ENCODE measurements at places on chromosomes 12 and 14.

DNA sequence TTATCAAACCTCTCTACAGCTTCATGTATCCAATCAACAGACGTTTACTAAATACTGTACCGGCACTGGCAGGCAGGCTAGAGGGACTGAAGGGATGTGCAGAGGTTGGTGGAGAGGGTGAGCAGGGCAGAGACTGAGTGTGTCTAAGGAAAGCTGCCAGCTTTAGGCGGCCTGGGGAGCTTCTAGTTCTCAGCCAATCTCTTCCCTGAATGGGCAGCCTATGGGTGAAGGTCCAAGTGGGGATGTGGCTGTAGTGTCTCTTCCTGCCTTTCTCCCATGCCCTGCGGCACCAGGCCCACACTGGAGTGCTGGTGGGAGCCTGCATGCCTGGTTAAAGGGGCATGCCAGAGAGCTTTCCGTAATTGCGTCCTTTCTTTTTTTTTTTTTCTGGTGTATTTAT lies 239.8 kb downstream of the CACNA1C start:
- DNase-seq: no peak

- no peak for DNase-seq
These were observed 130.2 kb downstream of the SLC38A6 start for GRCh38 chr14:61111209-61111665.

- no peak for DNase-seq
These were observed 67.0 kb downstream of the PITPNM2 start for GRCh38 chr12:123083661-123084571.

DNA sequence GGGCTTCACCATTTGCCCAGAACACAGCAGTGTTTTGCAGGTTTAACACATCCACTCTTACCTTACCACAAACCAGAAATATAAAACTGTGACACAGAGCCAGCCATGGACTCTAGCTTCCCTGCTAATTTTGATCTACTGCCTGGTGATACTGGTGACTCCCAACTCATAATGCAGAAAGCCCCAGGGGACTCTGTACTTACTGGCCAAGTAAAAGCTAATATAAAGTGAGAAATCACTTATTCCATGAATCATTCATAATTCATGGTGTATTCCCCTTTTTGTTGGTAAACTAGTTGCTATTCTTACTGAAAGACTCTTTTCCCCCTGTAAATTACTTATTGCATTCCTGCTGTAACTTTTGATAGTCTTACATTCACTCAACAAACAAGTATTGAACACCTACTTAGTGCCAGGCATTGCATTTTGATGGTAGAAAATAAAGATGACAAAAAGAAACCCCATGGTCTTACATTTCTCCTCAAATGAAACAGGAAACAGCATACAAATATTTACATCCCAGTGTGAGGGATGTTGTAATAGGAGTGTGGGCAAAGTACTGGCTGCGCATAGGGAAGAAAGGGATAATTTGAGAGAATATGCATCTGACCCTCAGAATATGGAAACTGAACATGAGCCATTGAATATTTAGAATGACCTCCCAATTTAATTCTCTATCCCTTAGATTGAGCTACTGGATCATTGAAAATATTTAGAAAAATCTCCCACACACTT lies 279.6 kb downstream of the PDZRN4 start:
- no peak for DNase-seq

DNA sequence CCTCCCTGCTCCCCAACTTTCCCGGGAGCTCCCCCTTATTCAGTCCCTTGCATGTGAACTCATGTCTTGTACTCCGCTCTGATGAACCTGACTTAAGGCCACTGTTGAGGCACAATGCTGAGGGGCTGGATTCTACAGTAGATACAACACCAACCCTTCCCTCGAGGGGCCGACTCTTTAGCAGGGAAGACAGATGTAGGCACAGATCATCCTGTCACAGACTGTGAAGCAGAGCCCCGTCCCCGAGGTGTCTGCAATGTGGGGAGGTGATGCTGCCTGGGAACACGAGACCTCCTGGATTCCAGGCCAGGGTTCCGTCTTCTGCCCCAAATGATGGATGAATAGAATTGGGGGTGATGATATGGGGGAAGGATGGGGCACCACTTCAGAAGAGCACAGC lies 175.1 kb downstream of the CHST11 start:
- DNase-seq: no peak

DNA sequence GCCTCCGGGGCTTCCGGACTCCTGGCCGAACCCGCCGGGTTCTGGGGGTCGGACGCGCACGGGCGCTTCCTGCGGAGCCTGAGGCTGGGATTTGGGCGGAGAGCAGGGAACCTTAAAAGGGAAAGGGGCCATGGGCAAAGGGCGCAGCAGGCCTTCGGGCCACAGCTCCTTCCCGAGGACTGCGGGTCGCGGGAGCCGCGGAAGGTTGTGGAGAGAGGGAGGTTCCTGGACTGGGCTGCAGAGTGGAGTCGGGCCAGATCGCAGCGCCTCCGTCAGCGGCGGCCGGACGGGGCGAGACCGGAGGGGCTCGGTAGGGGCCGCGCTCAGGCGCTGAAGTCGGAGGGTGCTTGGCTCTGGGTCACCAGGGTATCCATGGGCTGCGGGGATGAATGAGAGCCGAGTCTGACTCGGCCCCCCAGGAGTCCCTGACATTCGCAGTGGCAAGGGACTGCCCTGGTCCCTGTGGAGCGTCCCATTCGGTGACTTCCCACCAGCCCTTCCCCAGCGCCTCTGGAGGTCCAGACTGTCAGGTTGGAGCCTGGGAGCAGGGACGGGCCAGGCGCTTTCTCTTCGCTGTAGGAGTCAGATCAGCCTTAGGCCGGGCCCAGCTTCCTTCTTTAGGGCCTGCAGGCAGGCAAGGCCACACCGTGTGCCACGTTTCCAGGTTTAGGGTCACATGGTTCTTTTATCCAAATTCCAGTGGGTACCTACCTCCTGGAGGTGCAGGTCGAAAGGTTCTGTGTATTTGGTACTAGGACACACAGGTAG lies 938 bp upstream of the SLC25A29 start:
- DNase-seq: no peak

DNA sequence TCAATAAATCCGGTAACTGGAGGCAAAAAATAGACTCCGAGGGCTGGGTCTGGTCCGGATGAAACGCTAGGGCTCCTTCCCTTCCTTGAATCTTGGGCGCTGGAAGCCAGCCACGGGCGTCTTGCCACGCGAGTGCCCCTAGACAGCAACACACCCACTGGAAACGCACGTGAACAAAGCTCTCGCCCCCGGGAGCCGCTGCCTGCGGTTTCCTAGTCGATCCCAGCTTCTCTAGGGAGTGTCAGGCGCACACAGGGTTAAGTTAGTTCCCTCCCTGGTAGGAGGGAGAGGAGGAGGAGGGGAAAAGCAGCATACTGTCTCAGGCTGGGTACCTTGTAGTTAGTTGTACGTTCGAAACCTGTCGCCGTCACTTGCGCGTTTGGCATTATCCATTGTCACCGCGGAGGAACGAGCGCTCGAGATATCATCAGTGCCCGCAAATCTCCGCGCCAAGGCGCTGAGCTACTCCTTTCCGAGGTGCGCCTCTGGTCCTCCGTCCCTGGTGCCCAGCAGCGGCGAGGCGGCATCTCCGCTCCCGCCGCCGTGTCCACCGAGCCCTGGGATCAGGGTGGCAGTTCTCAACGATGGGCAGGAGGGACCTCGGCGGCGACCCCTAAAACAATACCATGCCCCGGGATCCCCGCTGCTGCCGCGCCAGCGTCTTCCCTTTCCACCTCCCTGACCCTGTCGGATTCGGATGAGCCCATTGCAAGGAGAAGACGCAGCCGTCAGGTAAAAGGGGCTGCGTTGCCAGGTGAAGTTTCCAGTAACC lies at the start of gene FLRT2:
Gene FLRT2 (plus strand): TSS at position 342 of the 772 bp plus-strand sequence. CDS start 91,371 bp downstream, outside the sequence.
- no peak for DNase-seq

- no peak for DNase-seq
These were observed 1120.8 kb upstream of the TMEM132C start for GRCh38 chr12:127145929-127146789.

GRCh38 chr12:92438641-92439419 lies 264.0 kb upstream of the PLEKHG7 start:
- no peak for DNase-seq

GRCh38 chr12:52452101-52452500 lies at the start of gene KRT6B:
Gene KRT6B (minus strand): TSS chr12:52452146. CDS start chr12:52452078, 68 bp downstream.
- no peak for DNase-seq

DNA sequence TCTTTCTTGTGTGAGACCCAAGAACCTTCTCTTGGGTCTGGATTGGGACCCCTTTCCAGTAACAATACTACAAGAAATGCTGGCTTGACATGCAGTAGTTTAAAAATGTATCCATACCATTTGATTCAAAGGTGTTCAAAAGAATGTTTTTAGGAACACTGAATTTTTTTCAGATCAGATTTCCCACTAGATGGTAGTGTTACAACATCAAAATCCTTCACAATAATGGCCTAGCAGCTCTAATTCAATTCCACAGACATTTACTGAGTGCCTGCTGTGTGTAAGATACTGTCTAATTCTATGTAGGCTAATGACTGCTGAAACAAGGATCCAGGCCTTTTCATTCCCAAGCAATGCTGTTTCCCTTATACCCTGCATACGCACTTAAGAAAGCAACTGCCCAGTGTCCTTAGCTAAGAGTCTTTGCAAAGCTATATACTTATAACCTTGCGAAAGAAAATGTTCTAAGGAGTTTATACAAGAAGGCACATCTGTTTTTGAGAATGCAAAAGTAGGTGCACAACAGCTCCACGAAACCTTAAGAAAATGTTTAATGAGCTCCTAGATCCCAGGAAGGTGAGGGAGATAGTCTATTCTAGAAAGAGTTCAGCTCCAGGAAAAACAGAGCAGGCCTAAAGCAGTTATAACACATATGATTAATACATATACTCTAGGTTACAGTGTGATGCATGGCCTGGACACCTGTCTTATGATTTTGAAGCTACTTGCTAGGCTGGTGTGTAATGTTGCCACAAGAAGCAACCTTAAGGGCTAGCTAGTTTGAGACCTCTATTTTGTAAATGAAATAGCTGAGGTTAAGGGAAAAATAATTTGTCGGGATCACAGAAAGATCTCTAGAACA lies 50.9 kb upstream of the PKP2 start:
- DNase-seq: peak; percentile 35

- no peak for DNase-seq
These were observed 34.8 kb upstream of the CD9 start for GRCh38 chr12:6165395-6165794.

GRCh38 chr12:126926023-126926594 lies 1340.9 kb upstream of the TMEM132C start:
- no peak for DNase-seq

DNA sequence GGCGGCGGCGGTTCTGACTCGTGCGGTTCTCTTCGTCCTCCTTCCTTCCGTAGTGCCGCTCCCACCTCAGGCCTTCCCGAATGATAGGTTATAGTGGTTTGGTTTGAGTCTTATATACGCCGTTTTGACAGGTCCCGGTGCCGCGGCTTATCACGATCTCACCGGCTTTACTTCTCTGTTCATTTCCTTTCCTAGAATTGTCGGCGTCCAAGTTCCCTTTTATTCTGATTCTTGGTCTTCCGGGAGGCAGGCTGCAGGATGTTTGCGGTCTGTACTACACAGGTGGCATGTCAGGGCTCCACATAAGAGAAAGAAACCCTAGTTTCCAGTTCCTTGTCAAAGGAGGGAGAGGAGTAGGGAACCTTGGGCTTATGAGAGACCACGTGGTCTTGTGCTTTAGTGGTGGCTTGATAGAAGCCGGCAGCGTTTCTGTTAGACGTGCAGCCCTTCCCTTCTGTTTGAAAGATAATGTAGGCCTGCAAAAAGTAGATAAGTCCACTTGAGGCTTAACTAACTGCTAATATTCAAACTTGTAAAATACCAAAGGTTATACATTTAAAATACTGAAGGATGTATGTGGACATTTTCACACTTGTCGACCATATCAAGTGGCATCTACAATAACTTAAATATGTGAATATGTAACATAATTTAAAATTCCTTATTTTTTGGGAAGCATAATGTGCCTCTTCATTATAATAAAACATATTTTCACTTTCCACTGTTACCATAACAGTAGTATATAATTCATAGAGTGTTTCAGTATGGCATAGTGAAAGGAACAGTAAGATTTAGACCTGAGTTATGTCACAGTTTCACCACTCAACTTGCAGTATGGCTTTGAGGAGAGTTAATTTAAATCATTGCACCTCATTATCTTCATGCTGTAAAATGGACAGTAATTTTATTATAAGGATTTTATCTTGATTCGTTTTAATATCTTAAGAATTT lies 804 bp downstream of the USP15 start:
- no peak for DNase-seq

GRCh38 chr12:11673666-11674461 lies 24.4 kb downstream of the ETV6 start:
- no peak for DNase-seq

GRCh38 chr12:104365921-104366410 lies 62.4 kb downstream of the EID3 start:
- DNase-seq: no peak

DNA sequence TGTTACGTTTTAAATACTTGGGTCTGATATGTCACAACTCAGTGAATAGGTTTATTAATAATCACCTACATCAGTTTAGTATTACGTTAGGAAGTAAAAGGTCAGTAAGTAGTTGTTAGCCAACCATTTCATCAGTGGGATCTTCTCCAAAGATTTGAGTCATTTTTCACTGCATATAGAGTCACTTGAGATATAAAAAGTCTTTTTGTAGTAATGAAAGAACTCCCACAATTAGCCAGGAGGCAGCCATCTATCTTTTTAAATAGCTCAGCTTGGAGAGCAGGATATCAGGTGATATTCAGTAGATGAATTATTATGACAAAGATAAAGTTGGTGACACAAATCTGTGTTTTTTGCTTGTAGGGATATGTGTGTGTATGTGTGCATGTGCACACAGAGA lies 309.3 kb downstream of the PDZRN4 start:
- no peak for DNase-seq

- DNase-seq: no peak
These were observed 54.2 kb downstream of the MYF5 start for GRCh38 chr12:80770958-80771357.

DNA sequence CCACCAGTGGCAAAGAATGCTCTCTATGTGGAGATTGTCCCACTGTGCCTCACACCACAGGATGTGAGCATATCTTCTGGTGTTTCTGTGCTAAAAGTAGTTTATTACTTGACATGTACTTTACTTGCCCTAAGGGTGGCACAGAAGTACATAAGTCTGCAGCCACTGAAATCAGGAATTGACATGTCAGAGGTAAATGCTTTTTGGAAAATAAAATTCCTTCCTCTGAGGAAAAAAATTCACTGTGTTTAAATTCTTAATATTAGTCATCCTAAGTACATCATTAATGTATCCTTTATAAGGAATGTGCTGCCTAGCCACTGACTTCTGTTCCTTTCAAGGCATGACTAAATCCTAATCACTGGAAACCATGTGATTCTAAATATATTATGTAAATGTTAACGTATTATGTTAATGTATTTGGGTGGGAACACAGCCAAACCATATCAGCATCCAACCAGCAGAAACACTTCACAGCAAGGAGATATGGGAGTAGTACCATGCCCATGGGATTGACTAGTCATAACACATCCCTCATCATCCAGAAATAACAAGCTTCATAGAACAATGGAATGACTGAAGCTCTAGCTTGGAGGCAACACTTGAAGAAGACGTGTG lies 239.7 kb upstream of the PPFIA2 start:
- peak; percentile 62 for DNase-seq

- no peak for DNase-seq
These were observed 165.4 kb downstream of the PHETA1 start for GRCh38 chr12:111203446-111203845.
